Heart right ventricle (tissue), 16 donors: ENCODE measurements at places on chromosomes 6 and 20. TPM values are rescaled to one million over a fixed set of nuclear protein-coding genes. Genes with fewer than 3 reads are reported as not detected.

TREM1 gene
- total RNA-seq = 0.75 TPM

KIF6 gene
- 0.45 TPM for total RNA-seq

DNA sequence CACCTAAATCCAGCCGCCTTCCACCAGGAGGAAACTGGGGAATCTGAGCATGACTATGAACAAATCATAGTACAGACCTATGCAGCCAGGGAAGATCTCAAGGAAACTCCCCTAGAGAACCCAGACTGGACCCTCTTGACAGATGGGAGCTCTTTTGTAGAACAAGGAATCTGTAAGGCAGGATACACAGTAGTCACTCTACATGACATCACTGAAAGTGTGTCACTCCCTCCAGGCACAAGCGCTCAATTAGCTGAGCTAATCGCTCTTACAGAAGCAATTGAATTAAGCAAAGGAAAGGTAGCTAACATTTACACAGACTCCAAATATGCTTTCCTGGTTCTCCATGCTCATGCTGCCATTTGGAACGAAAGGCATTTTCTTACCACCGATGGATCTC lies 36.8 kb downstream of the PLN start:
- no peak for DNase-seq

DNA sequence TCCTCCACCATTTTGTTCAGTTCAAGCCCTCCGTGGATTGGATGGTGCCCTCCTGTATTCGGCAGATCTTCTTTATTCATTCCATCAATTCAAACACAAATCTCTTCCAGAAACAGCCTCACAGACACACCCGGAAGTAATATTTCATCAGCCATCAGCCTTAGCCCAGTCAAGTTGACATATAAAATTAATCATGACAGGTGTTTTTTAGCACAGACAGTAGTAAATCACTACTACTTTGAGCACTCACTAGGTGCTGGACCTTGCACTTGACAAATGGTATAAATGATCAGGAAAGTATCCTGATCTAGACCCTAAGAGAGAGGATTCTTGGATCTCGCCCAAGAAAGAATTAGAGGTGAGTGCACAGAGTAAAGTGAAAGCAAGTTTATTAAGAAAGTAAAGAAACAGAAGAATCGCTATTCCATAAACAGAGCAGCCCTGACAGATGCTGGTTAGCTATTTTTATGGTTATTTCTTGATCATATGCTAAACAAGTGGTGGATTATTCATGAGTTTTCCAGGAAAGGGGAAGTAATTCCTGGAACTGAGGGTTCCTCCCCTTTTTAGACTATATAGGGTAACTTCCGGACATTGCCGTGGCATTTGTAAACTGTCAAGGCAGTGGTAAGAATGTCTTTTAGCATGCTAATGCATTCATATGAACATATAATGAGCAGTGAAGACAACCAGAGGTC lies 194.6 kb upstream of the LAMP5 start:
- DNase-seq = no peak
